Glutamatergic neuron (in vitro differentiated cells): ENCODE measurements at places on chromosomes 3 and 15. TPM values are rescaled to one million over a fixed set of nuclear protein-coding genes. Genes with fewer than 3 reads are reported as not detected.

Gene ALDH1A2
- total RNA-seq = not detected

Gene PRSS50
- not detected for total RNA-seq

GRCh38 chr15:52683580-52683979 lies 4.4 kb upstream of the ATOSA start:
- DNase-seq = no peak

GRCh38 chr15:31262901-31263671 lies 63.5 kb upstream of the KLF13 start:
- no peak for DNase-seq

GRCh38 chr3:38376098-38376816 lies 29.7 kb downstream of the XYLB start:
- DNase-seq = no peak
